ENCODE measurements at places on chromosomes 3 and 15.

DNA sequence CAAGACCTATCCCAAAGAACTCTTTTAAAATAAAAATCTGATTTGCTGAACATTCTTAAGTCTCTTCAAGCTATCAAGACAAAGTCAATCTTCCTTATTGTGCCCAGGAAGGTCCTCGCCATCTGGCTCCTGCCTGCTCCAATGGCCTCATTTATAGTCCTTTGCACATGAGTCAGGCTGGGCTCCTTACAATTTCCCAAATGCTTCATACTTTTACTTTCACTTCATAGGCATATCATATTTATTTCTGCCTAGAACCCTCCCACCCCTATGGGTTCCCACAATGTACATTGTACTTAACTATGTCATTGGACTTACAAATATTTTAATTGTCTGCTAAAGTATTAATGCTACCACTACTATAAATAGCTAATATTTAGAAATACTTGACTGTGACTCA lies 9.1 kb downstream of the THRB start:
- no peak for DNase-seq

DNA sequence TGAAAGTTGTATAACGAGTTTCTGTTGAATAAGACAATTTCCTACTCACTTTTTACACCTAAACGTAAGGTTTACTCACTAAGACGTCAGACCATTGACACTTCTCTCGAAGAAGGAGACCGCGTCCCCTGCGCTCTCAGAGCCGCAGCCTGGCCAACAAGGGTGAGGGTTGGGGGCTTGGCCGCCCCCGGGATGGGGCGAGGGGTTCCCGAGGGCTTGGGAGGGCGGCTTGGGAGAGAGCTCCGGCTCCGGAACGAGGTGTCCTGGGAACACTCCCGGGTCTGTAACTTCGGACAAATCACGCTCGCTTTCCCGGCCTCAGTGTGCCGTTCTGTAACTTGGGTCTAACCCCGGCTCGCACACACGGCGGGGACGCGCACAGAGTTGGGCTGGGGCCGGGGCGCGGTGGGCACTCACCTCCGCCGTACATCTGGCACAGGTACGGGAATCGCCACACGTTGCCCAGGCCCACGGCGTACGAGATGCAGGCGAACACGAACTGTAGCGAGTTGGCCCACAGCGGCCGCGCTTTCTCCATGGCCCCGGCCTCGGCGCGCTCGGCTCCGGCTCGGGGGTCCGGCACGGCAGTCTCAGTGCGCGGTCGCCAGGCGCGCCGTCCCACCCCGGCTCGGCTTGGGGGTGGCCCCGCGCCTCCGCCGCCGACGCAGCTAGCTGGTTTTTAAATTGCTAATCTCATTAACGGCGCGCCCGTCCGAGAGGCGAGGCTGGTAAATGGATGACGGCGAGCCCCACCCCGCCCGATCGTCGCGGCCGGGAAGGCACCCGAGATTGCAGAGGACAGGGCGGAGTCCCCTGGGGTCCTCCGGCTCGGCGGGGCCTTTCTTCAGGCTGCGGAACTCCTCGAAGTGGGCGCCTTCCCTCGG lies at the start of gene SLC6A20:
Gene SLC6A20 (minus strand): TSS at position 655 of the 884 bp plus-strand sequence. CDS start 117 bp downstream, at position 538.
- DNase-seq: no peak

- DNase-seq: no peak
Observed at GRCh38 chr3:73107676-73108187, 46.3 kb downstream of the EBLN2 start.

DNA sequence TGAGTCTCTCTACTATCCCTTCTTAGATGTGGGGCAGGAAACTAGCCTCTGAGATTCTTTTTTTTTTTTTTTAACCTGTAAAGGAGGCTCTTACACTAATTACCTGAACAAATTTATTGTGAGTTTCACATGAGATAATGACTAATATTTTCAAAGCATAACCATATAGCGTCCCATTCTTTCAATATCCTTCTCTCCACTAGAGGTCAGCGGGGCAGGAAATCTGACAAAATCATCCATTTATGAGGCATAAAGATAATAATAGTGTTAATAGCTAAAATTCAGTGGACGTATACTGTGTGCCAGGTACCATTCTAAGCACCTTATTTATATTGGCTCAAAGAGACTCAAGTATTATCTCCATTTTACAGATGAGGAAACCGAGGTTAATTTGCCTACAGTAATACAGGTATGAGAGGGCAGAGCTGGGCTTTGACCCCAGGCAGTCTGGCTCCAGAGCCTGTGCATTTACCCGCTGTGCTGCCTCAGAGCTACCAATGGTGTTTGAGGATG lies 16.3 kb upstream of the SMAD6 start:
- DNase-seq: no peak

DNA sequence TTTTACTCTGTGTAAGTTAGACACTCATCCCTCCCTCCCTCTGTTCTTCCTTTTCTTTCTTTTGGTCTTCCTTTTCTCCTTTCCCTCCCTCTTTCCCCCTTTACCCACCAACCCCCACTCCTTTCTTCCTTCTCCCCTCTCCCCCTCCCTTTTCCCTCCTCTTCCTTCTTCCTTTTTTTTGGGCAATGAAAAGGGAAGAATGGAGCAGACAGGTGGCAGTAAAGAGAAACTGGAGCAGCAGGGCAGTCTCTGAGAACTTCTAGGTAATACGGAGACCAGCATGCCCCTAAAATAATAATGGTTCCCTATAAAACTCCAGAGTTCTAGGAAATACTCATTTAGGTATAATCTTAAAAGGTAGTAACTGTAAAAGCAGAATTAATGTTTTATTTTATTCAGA lies 11.4 kb upstream of the GPR171 start:
- no peak for DNase-seq

- no peak for DNase-seq
Observed at GRCh38 chr3:25465266-25465860, 37.3 kb downstream of the RARB start.

- no peak for DNase-seq
Observed at GRCh38 chr3:123637131-123637530, 52.3 kb upstream of the HACD2 start.

All from activated CD4-positive, alpha-beta T cell treated with anti-CD3 and anti-CD28 coated beads for 24 hours (primary cell).